Upper lobe of right lung (tissue), 1 donor: ENCODE measurements at places on chromosomes 4 and X. TPM values are rescaled to one million over a fixed set of nuclear protein-coding genes. Genes with fewer than 3 reads are reported as not detected.
A peak's percentile ranks its signal among the peaks of the same experiment; 100 is the strongest.

DNA sequence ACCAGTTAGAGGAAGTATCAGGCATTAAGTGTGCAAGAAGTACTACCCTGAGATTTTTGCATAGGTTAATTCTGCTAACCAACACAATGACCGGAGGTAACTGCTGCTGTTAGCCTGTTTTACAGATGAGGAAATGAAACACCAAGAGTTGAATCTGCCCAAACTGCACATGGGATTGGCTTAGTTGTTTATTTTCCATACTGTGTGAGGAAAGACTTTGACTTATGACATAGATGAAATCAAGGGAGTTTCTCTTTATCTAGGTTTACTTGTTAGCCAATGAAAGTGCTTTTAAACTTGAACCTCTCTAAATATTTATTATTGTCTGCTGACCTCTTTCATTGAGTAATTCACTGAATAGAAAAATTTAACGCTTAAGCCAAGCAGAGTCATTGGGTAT, 10.3 kb downstream of the GUCY1B1 start:
- no peaks in the 10 kb centered on the region for H3K36me3 ChIP-seq
- H3K27ac ChIP-seq: no peak overlapping the region
- H3K4me3 ChIP-seq: no peak overlapping the region
- H3K4me1 ChIP-seq: peaks cover 4% of the 10 kb centered on the region
- DNase-seq: no peak

DNA sequence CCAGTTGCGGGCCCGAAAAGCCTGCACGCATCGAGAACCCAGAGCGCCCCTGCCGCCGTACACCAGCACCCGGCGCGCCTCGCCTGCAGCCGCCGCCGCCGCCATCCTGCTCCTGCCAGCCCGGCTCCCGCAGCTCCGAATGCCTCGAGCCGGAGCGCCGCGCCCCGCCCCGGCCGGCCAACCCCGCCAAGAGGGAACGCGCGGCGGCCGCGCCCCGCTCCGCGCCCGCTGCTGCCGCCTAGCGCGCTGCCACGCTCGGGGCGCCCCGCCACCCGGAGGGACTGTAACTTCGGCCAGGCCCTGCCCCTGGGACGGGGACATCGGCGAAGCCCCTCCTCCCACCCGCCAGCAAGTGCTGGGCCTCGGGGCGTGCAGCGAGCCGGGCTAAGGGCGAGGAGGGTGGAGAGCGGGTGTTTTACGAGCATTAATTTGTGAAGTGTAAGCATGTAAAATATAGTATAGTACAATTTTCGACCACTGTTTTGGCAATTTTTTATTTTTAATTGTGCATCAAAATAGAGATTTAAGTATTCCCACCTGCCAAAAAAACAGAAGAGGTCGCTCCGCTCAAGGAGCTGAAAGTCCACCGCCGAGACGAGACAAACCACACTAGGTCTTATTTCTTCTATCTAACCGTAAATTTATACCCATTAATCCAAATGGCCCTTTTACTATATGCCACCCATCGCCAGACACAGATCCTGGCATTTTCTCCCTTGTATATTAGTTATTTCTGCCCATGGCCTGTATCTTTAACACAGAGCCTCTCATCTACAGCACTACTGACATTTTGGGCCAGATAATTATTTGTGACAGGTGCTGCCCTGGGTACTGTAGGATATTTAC, at the start of gene QDPR:
QDPR (minus strand) TSS at position 141 of the 846 bp plus-strand sequence; CDS start at position 105, 36 bp downstream.
- peak within 1 kb of the TSS; percentile 79 for H3K27ac ChIP-seq
- H3K36me3 ChIP-seq: peaks cover 15% of the 10 kb centered on the region
- peaks cover 24% of the 10 kb centered on the region for H3K4me1 ChIP-seq
- no peaks in the 10 kb centered on the region for H3K27me3 ChIP-seq

GRCh38 chr4:78156520-78156919, 99.4 kb downstream of the FRAS1 start:
- H3K4me1 ChIP-seq: no peaks in the 10 kb centered on the region
- no peaks in the 10 kb centered on the region for H3K27me3 ChIP-seq
- no peak for DNase-seq
- H3K4me3 ChIP-seq: no peak overlapping the region
- H3K27ac ChIP-seq: no peak overlapping the region

- no peaks in the 10 kb centered on the region for H3K27me3 ChIP-seq
- no peak overlapping the region for H3K4me3 ChIP-seq
- H3K4me1 ChIP-seq: no peaks in the 10 kb centered on the region
- DNase-seq: no peak
- H3K27ac ChIP-seq: no peak overlapping the region
- no peaks in the 10 kb centered on the region for H3K36me3 ChIP-seq
Measured at GRCh38 chr4:86043755-86044592, 315.9 kb downstream of the MAPK10 start.

DNA sequence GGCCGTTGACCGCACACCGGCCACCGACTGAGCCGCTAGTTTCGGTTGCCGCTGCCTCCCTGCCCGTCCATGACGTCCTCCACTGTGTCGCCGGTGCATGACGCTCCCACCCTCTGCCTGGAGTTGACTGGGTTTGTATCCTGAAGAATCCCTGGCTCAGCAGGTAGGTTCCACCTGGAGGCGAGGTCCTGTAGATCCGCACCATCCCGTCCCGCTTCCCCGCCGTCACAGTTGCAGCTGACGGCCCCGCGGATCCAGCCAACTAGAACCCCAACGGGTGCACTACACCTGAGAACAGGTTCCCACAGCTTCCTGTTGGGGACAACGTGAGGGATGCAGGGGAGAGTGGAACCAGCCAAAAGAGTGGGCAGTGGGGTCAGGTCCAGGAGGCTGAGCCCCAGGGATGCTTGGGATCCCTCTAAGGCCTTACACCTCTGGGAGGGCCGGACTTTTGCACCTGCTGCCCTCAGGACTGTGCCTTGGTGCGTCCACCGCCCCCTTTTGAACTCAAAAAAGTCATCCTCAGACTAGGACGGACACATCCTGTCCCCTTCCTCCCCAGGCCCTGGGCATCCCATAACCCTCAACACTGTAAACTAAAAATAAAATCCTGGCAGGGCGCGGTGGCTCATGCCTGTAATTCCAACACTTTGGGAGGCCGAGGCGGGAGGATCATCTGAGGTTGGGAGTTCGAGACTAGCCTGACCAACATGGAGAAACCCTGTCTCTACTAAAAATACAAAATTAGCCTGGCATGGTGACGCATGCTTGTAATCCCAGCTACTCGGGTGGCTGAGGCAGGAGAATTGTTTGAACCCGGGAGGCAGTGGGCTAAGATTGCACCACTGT, 1.1 kb upstream of the SLBP start:
- DNase-seq: peak; percentile 35
- no peaks in the 10 kb centered on the region for H3K27me3 ChIP-seq
- peak overlapping the region; percentile 99 for H3K27ac ChIP-seq

DNA sequence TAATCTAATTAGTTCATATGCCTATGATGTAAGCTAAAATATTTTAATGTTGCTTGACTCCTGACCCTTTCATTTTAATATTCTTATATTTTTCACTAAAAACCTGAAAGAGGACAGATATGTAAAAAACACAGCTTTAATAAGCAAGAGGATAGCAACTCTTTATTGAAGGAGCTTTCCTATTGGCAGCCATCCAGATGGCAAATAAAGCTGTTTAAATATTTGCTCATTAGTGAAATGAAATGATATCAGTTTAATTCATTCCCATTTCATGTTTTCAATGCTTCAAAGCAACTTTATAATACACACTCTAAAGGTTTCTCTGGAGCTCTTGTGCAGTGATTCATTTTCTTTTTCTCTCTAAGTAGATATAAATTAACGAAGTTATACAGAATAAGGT, 473.4 kb downstream of the PCDH7 start:
- H3K27me3 ChIP-seq: no peaks in the 10 kb centered on the region
- H3K4me3 ChIP-seq: no peak overlapping the region
- H3K4me1 ChIP-seq: no peaks in the 10 kb centered on the region
- H3K27ac ChIP-seq: no peak overlapping the region
- H3K36me3 ChIP-seq: no peaks in the 10 kb centered on the region

- DNase-seq: no peak
- H3K27me3 ChIP-seq: no peaks in the 10 kb centered on the region
- no peaks in the 10 kb centered on the region for H3K36me3 ChIP-seq
- H3K27ac ChIP-seq: no peak overlapping the region
- H3K4me1 ChIP-seq: no peaks in the 10 kb centered on the region
Measured at GRCh38 chrX:7159149-7159861, 11.4 kb upstream of the PUDP start.

DNA sequence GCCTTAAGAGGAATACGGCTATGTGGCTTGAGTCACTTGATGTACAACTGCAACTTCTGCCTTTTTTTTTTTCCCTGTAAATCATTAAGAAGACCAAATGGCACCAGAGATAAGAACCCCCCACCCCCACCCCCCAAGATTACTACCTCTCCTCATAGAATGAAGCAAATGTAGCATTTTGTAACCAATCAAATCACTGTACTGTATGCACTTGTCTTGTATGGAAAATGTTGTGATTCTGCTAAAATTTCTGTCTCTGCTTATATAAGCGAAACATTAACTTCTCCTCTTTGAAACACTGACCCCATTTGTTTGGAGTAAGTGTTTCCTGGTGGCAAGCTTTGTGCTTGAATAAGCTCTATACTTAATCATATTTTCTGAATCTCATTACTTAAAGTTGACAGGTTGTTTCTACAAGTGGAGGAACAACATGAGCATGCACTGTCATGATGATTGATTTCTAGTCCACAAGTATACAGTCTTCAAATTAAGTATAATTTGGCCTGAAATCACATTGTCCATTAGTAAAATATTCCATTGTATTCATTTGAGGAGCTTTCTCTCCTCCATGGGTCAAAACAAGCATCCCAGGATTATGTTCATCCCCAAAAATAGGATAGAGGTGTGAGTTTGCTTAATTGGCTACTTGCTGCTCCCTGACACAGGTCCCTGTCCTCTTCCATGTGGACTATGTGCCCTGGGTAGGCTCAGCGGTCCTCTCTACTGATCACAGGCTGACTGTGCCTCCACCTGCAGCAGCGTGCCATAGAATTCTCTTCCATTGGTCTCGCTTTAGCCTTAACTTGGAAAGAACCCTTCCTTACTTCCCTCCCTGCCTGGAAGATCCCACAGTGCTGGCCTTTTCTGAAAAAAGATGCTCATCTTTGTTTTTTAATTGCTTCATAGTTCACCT, 104.0 kb upstream of the BMP2K start:
- H3K4me3 ChIP-seq: no peak overlapping the region
- no peaks in the 10 kb centered on the region for H3K36me3 ChIP-seq
- H3K27ac ChIP-seq: no peak overlapping the region
- H3K4me1 ChIP-seq: peaks cover 14% of the 10 kb centered on the region

- no peak overlapping the region for H3K27ac ChIP-seq
- no peak overlapping the region for H3K4me3 ChIP-seq
- H3K36me3 ChIP-seq: no peaks in the 10 kb centered on the region
- no peaks in the 10 kb centered on the region for H3K4me1 ChIP-seq
- H3K27me3 ChIP-seq: no peaks in the 10 kb centered on the region
Measured at GRCh38 chr4:117691572-117692351, 342.5 kb upstream of the NDST3 start.

- H3K27me3 ChIP-seq: no peaks in the 10 kb centered on the region
- H3K4me3 ChIP-seq: no peak overlapping the region
- no peak overlapping the region for H3K27ac ChIP-seq
Measured at GRCh38 chr4:152773339-152773738, 6.2 kb downstream of the TIGD4 start.

The ENPP6 gene
- 0.12 TPM for total RNA-seq
